SJSA1 (cell line): ENCODE measurements at places on chromosomes 11 and 22. TPM values are rescaled to one million over a fixed set of nuclear protein-coding genes. Genes with fewer than 3 reads are reported as not detected.

DNA sequence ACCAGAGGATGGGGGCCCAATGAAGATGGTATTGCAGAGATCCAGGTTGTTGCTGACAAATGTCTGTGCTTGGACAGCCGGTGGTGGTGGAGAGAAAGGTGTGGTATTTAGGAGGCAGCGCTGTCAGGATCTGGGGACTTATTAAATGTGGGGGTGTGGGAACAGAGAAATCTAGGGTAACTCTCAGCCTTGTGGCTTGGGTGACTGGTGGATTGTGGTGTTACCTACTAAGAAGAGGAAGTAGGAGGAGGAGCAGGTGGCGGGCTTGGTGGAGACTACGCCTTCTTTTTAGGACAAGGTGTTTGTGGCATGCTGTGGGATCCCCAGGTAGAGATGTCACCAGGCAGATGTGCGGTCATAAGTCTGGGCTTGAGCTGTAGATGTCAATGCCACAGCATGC lies 144.0 kb downstream of the GRIK4 start:
- no peak for DNase-seq

DNA sequence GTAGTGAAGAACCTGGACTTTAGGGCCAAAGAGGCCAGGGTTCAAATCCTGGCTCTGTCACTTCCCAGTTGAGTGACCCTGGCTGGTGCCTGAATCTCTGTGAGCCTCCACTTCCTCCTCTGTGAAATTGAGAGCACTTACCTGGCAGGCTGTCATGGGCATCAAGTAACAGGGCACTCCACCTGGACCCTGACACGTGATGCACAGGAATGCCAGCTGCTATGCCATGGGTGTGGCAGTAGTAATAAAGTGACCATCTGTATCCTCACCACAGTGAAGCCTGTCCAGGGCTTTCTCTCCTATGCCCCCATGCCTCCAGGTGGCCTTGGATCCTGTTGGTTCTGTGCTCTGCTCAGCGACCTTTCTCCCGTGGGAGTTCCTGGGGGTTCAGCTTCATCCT lies 29.8 kb upstream of the PPP6R3 start:
- no peak for DNase-seq

DNA sequence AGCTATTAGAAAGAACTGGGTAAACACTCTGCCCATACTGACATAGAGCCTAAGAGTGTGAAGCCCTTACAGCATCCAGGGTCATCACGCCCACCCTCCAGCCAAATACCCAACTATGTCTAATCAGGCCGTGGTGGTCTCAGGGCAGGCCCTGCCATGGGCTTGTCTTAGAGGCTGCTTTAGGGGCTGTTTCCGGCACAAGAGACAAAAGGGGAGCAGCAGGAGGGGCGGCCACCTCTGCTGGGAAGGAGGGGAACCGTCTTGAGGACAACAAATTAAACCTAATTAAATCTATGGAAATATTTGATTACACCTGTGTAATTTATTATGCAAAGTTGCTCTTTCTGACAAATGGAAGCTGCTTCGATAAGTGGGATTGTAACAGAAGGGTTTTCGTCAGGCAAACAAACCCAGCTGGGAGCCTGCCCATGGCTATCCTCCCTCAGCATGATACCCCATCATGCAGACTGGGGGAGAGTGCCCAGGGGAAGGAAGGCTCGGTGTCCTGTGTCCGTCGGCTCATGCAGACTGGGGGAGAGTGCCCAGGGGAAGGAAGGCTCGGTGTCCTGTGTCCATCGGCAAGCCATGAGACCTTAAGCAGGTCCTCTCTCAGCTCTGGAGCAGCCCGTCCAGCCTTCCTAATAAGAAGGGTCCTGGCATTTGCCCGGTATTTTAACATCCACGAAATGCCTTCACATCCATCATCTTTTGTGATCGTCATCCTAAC lies 163.6 kb upstream of the B3GAT1 start:
- no peak for DNase-seq

DNA sequence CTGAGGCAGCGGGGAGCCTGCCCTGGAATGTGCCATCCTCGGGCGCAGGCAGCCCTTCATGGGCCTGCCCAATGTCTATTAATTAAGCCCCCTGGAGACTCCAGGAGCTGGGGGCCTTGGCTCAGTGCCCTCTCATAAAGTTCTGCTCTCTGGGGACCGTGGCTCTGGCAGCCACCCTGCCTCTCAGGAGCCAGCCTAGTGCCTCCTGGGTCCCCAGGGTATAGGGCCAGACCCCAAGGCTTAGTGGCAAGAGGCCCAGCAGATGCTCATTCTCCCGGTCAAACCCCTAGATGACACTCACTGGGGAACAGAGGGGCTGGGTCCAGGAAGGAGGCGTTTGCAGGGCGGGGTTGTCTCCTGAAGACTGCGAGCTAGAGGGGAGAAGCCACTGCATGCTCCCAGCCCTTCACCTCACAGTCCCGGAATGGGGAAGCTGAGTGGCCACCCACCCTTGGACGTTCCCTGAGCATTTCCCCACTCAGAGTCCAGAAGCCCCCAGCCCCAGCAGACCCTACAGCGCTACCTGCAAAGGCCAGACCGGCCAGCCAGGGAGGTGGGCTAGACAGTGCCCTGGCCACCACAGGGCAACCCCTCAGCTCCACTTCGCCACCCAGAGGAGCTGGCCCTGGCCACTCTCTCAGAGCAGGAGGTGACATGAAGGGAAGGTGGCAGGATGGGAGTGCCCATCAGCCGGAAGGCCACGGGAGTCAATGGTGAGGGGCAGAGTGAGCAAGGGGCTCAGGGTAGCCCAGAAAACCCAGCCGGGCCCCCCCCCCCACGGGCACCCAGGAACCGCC lies 83.0 kb downstream of the CDKN1C start:
- DNase-seq, result no peak

DNA sequence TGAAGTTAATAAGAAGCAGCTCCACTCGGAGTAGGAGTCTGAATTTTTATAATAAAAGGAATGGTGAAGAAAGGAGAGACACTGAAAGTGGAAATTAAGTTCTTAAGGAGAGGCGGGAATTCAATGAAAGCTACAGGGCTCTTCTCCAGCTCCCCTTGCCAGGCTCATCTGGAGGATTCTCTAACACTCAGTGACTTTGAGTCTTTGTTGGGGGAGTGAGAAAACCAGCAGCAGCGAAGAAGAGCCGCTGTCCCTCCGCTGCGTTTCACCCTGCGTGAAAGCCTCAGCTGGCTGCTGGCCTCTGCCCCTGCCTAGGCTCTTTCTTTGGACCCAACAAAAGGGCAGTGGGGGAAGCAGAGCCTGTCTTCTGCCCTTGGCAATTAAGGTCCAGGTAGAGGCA lies 113.0 kb downstream of the NTM start:
- no peak for DNase-seq

DNA sequence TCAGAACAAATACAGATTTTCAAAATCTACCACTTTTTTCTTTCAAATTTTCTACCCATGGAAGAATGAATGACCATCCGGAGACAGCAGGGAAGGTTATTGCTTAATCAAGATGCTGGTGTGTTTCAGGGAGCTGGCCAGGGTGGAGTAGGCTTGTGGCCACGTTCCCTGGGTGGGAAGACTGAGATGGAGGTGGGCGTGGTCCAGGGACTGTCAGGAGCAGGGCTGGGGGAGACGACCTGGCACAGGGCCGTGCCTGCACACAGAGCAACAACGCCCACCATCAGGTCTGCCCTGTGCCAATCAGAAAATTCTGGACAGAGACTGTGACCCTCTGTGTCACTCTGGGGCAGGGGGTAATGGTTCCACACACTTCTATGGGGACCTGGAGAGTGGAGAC lies 7.1 kb upstream of the APOBEC3H start:
- DNase-seq, result no peak

DNA sequence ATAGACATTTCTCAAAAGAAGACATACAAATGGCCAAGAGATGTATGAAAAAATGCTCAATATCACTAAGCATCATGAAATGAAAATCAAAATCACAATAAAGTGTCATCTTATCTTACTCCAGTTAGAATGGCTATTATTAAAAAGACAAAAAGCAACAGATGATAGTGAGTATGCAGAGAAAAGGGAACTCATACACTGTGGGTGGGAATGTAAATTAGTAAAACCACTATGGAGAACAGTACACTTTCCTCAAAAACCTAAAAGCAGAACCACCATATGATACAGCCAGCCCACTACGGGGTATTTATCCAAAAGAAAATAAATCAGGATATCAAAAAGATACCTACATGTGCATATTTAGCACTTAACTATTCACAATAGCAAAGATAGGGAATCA lies 700.0 kb upstream of the ANO5 start:
- DNase-seq, result no peak

GRCh38 chr11:110435780-110436717 lies 6.3 kb downstream of the FDX1 start:
- DNase-seq, result no peak

GRCh38 chr11:17395978-17396377 lies 7.5 kb upstream of the KCNJ11 start:
- DNase-seq, result no peak

- DNase-seq, result peak; percentile 50
Measured at GRCh38 chr22:37566903-37567798, 6.9 kb downstream of the CDC42EP1 start.

- DNase-seq, result peak; percentile 3
Measured at GRCh38 chr11:134530636-134531326, 118.7 kb upstream of the B3GAT1 start.

Gene OR52A1
- under 0.01 TPM in 1 of 2 replicates, not detected in the other for total RNA-seq

DNA sequence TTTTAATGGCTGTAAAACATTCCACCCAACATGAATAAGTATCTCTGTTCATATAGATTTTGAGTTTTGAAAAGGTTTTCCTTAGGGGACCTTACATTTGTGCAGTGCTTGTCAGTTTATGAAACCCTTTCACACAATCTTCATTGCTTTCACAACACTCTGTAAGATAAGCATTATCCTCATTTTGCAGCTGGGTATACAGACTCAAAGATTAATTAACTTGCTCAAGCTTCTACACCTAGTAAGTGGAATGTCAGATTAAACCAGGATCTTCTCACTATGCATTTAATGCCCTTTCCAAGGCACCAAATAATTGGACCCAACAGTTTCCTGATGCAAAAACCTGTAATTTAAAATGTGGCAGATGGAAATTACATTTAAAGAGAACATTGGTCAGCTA lies 11.6 kb upstream of the GAB2 start:
- no peak for DNase-seq

Gene OR5A2
- not detected in 2 replicates for total RNA-seq

DNA sequence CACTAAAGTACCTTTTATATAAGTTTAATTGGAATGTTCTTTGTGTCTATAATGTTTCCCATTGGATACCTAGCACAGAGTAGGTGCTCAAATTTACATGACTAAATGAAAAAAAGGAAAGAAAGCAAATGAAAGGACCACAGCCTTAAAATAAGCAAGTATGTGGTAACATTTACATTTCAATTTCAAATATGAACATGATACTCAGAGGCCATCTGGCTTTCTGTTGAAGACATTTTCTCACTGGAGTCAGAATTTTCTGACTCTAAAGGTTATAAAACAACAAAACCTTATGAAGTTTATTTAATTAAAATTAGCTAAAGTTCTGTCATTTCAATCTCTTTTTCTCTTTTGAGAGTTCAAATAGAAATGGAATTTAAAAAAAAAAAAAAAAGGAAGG lies 904 bp upstream of the ANGPTL5 start:
- DNase-seq, result no peak

- DNase-seq, result no peak
Measured at GRCh38 chr11:120305286-120305685, 19.8 kb upstream of the TLCD5 start.

Gene CRYBB3
- total RNA-seq, result not detected in 2 replicates

DNA sequence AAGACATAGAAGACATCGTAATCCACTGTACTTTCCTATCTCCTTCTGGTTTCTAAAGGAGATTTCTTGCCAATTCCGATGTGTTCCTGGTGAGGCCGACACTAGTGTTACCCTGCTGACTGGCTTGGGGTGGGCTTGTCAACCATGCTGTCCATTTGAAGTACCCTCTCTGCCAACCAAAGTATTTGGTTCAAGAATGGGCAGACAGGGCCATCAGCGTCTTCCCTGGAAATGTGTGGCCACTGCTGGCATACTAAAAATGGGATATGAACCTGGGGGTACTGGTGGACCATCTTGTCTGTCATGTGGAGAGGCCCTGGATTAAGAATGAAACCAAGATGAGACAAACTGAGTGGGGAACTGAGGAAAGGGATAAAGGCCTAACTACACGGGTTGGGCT lies 1.8 kb upstream of the VSTM5 start:
- DNase-seq, result no peak

DNA sequence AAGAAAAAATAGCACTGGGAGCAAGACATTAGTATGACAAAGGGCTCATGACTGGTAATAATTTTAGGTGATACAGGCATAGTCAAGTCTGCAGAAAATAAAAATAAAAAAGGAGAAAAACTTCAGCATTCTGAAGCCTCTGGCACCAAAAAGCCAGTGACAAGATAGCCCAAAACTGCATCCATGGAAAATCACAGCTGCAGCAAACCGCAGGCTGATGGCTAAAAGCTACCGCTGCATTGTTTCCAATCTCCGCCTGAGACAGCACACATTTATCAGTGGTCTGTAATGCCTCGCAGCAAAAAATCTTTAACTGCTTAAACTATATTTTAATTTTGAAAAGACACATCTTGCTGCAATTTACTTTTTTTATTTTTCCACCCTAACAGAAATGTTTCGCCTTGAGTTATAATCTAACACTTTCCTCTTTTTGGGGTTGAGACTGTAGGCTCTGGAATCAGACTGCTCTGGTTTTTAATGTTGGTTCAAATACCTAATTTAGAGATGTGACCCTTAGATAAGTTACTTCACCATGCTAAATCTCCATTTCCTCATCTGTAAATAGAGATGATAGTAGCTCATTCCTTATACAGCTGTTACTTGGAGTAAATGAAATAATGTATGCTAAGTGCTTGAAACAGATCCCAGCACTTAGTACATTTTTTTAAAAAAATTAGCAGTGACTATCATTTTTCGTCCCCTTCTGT lies 42.0 kb upstream of the FIBIN start:
- no peak for DNase-seq

Gene PLAAT4
- 32.1 and 37.3 TPM in 2 replicates for total RNA-seq

DNA sequence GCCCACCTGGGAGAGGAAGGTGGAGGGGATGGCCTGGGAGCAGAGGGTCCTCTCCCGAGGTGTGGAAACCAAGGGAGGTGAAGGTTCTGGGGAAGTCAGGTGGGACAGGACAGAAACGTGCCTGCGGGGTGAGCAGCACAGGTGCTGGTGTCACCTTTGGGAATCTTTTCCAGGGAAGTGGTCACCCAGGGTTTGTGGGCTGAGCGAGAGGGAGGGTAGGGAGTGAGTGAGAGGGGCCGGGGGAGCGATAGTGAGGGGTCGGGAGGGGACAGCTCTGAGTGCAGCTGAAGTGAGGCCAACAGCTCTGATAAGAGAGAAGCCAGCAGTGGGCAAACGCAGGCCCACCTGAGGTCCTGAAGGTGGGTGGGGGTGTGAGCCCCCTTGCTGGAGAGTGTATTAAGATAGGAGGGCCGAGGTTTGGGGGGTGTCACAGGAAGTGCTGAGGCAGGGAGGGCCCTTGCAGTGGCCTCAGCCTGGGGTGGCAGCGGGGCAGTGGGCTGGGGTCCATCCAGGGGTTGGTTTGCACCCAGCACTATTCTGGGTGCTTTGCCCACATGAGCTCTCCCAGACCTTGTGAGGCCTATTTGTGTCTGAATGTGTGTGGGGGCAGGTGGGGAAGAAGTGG lies 1.6 kb upstream of the SHANK3 start:
- DNase-seq, result no peak
